ENCODE measurements at places on chromosomes 5 and 9.

GRCh38 chr9:97515662-97516061 is 14.2 kb downstream of the TMOD1 start:
- DNase-seq, result peak; percentile 75

DNA sequence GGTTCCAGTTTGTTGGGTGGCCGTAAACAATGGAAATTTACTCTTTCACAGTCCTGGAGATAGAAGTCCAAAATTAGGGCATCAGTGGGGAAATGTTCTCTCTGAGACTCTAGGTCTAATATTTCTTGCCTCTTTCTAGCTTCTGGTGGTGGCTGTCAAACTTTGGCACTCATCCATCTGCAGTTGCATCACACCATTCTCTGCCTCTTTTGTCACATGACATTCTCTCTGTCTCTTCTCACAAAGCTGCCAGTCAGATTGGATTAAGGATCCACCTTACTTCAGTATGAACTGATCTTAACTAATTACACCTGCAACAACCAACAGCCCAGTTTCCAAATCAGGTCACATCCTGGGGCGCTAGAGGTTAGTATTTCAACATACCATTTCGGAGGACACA is 222.9 kb upstream of the FTMT start:
- DNase-seq, result no peak

DNA sequence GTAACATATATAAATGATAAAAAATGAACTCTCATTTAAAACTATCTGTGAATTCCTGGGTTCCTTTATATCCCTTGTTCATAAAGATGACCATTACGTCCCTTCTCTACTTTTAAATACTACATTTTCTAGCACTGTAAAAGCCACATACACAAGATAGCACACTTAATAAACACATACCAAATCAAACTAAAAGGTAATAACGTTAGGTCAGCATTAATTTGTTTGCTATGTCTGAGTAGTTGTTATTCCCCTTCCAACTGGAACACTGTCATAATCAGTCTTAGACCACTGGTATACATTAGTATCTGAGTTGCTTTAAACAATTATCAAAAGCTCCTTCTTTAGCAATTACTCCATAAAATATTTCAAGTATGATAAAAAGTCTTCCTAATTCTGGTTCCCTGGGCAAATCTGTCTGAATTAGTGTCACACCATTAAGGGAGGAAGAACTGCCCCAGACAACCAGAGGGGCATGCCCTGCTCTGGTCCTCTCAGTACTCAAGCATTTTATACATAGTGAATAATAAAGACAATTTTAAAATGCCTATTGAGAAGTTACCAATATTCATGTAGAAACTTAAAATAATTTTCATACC is 98.1 kb downstream of the RAPGEF6 start:
- DNase-seq, result no peak

- DNase-seq, result no peak
These were observed 85.1 kb upstream of the TLX3 start for GRCh38 chr5:171223927-171224326.

- DNase-seq, result no peak
These were observed 77.9 kb downstream of the FBXL7 start for GRCh38 chr5:15577831-15578230.

DNA sequence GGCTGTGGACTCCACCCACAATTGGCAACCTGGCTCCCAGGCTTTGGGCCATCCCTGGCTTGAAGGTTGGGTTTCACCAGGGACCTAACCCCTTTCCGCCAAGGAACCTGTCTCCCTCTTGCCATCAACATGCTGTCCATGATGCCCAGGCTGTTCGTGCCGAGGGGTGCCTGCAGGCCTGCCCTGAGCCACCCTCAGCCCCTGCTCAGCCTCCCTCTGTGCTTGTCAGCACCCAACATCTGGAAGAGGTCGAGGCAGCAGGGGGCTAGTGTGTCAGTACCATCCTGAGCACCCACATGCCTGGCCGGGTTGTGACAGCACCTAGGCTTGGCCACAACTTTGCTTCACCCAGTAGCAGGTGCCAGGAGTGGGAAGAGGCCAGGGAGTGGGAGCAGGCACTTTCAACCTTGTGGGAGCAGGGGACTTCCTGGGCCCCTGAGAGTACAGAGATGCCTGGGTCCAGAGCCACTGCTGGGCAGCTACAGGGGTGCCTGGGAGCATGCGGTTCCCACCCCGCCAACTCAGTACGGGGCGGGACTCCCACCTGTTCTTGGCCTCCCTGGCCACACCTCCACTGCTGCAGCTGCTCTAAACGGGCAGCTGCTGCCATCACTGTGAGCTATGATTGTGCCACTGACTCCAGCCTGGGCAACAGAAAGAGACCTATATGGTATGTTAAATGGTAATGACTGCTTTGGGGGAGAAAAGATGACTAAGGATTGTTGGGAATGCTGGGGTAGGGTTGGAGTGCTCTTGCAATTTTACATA is 6.3 kb downstream of the PDCD1LG2 start:
- no peak for DNase-seq

- DNase-seq, result peak; percentile 45
These were observed 378 bp downstream of the DROSHA start for GRCh38 chr5:31531543-31531887.

GRCh38 chr9:18869725-18870124 is 163.3 kb downstream of the SAXO1 start:
- DNase-seq, result no peak

DNA sequence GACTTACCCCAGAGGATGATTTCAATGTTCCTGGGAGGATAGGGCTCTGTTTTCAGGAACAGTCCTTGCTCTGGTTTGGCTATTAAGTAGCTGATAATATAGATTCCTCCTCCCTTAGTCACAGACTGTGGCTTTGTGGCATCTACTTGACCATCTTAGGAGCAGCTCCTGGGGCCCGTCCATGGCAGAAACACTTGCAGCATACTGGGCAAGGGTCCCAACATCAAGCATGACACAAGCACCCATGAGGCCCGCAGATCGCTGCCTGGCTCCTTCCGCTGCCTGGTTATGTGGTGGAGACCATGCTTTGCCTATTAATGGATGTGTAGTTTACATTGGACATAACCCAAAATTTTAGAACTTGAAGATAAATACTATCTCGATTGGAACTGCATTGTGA is 170.1 kb downstream of the ICE1 start:
- no peak for DNase-seq

GRCh38 chr9:129143031-129143927 is 32.1 kb downstream of the PTPA start:
- DNase-seq, result peak; percentile 83

DNA sequence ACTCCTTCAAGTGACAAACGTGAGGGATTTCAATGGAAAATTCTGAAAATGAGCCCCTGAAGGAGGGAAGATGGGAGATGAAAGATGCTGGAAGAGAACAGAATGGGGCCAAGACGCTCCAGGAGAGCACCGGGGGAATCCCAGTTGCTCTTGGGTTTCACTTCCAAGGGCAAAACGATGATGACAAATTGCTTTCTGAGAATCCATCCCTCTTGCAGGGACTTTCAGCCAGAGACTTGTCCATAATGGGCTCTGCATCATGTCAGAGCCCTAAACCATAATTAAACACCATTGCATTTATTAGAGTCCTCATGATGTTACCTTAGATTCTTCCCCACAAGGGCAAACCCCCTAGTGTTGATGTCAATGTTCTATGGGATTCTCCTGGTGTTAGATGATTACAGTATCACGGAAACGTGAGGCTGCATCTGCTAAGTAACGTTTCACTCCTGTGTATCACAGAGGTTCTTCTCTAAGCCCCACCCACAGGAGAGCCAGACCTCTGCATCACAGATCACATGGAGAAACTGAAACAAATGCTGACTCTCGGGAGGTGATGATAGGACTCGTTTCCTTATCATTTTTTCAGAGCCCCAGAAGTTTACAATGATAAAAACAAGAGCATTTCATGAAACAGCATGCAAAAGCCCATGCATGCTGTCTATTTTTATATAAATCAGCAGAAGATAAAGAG is 114.4 kb downstream of the TENT4A start:
- no peak for DNase-seq

DNA sequence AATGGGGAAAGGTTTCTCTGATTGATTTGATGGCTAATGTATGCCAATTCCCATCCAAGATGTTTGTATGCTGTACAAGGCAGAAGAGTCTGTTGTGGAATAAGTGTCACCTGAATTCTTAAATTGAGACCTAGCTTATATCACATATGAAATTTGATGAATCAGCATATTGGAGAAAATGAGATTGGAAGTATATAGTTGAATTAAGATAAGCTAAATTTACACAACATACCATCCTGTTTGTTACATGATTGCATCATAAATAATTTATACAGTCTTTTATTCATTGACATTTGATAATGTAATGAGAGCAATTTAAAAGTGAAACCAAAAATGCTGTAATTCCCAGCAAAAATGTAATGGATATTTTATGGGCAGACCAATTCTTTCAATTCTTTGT is 1.1 kb downstream of the CWC27 start:
- DNase-seq, result no peak

DNA sequence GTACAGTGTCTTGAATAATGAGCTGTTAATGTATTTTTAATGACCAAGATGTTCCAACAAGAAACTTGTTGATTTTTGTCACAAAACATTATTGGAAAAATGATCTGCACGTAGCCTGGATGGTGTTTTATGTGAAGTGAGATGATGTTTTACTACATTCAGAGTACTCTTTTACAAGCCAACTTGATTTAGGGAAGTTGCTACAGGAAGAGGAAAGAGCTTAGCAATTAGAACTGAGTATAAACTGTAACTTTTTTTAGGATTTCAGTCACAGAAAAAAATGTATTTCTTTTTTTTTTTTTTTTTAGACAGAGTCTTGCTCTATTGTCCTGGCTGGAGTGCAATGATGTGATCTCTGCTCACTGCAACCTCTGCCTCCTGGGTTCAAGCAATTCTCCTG is 113.6 kb upstream of the ADRA1B start:
- DNase-seq, result no peak

DNA sequence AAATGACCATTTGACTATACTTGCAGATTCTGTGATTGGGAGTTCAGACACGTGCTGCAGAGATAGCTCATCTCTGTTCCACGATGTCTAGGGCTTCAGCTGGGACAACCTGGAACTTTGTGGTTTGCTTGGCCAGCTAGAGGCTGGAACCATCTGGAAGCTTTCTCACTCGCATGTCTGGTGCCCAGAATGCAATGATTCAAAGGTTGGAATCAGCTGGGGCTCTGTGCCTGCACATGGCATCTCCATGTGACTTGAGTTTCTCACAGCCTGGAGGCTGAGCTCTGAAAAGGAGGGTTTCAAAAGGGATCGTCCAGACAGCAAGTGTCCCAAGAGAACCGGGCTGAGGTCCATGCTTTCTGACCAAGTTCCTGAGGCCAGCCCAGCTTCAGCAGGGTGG is 465.2 kb downstream of the GADD45G start:
- DNase-seq, result no peak

DNA sequence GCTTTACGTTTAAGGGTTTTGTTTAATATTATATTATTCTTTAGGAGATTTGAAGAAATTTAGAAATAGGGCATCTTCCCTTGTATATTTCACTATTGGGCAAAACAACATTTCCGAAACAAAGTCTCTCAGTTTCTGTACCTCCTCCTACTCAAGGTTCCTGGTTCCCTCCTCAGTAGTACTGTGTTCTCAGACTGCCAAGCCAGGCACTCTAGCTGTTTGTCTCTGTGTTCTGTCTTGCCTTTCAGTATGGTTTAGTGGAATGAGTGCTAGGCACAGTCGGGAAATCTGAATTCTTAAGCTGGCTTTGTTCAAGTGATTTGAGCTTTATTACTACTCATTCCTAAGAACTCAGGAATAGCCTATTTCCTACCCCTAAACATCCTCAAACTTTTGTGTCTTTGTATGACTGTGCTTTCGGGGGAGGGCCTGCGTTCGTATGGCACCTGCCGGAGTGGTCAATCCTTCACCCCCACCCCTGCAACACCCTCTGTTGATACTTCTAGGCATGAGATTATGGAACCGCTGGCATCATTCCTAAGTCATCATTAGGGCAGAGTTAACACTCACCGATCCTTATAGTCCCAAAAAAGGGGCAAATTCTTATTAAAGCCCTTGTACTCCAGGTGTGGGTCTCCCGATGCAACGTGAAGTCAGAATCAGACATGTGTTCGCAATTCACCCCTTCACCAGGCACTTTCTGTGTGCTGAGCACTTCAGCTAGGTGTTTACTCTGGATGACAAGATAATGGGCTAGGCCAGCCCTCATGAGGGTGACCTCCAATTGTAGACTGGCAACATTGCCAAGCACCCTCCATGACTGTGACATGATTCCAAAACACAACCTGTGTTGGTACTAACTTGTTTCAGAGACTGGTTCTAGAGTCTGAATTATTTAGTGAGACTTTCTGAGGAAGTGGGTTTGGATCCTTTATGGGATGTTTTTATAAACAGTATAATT is 24.5 kb downstream of the SNX18 start:
- no peak for DNase-seq

- DNase-seq, result no peak
These were observed 152.8 kb upstream of the IER5L start for GRCh38 chr9:129330711-129331492.

DNA sequence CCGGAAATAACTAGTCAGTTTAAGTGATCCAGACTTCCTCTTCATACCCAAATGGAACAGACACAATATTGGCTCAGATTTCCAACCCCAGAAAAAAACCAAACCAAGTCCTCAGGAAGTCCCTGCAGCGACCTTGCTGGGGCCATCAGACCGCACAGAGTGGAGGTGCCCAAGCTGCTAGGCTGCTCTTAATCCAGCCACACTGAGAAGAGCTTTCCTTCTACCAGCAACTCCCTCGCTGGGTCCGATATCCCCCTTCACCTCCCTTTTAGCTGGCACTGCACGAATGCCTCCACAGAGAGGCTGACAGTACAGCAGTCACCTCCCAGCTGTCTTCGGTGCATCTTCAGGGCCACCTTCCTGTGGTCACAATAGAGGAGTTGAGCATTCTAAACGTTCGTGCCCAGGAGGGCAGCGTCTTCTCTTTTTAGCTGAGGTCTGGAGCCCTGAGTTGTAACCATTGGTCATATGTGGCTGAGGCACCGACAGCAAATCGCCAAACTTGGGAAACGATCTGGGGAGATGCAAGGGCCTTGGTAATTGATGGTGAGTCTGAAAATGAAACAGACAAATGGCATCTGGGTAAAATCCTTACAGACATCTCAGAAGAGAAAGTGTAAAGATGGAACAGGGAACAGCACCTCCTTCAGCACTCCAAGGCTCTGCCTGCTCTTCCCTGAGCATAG is 5.7 kb downstream of the NAIF1 start:
- DNase-seq, result no peak

DNA sequence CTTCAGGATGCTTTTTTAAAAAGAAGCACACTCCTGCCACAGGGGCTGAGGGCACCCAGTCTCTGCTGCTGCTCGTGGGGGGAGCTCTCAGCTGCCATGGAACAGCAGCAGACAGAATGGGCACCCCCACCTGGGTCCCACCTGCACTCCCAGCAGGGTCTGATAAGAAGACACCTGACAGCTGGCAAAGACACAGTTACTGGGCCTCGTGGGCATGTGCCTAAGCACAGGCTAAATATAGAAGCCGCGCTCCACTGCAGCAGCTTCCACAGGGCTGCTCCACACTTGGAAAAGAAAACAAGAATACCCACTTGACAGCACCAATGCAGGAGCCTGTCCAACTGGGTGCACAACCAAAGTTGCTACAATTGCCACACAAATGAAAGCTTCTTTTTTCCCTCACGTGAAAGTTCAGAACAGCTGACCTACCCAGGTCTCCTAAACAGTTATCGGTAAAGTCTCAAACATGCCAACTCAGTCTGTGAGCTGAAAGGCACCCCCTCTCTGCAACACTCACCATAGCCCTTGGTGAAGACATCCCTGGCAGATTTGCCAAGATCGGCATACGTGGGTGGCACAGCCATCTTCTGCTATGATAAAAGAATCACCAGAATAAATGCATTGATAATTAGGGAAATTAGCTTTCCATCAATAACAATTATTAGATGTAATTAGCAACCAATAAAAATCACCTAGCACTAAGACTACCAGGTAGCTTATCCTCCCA is 12.2 kb downstream of the VDAC1 start:
- DNase-seq, result peak; percentile 45

Measured in head of caudate nucleus (tissue), 42 donors.